ENCODE measurements at places on chromosomes 11 and 22.

GRCh38 chr11:134764367-134764766, 352.3 kb upstream of the B3GAT1 start:
- no peak for DNase-seq

- no peak for DNase-seq
Observed at GRCh38 chr11:17098038-17098437, 20.6 kb upstream of the RPS13 start.

- DNase-seq, result peak; percentile 44
Observed at GRCh38 chr11:128342511-128343134, 244.7 kb downstream of the ETS1 start.

DNA sequence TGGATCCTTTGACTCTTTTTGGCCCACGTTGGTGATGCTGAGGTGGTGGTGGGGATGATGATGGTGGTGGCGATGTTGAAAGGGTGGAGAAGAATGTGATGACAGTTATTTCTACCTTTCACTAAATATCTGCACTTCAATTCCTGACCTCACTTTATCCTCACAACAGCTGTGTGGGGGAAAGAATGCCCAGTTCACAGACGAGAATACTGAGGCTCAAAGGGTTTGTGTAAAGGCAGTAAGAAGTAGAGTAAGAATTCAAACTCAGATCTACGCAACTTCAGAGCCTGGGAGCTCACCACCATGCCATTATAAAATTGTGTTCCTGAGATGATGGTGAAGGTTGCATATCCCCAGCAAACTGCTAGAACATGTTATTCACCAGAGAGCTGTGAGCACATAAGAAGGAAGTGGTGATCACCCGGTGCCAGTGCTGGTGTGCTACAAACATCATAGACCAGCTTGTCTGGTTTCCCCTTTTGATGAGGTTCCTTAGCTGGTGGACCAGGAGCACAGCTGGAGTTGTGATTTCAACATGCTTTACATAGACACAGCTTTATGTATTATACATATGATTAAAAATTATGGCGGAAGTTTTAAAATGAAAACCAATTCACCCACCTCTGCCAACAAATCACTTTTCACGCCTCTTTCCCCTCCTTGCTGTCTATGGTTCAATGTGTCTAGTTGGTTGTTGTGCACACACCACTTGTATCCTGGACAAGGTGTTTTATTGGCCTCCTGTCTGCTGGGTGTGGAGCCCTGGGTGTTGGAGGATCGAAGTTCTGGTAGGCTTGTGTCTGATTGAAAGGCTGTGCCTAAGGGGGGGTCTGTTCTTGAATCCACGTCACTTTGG, 6.2 kb downstream of the ST14 start:
- DNase-seq, result no peak

- DNase-seq, result no peak
Observed at GRCh38 chr11:126525702-126526101, 170.2 kb downstream of the ST3GAL4 start.

DNA sequence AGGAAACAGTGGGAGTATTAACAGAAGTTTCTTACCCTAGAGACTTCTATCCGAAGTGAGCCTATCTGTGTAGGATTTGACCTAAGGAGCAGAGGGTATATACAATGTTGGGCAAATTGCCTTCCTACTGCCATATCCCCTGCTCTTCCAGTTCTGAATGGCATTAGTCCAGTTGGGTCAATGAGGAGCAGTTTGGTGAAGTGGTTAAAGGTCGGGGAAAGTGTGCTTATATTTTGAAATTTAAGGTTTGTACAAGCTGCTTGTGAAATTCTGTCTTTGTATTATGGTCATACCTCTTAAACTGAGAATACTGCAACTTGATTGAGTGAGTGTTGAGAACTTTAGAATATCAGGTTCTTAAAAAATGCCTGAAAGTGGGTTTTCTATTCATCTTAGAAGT, 1.7 kb downstream of the EI24 start:
- no peak for DNase-seq

DNA sequence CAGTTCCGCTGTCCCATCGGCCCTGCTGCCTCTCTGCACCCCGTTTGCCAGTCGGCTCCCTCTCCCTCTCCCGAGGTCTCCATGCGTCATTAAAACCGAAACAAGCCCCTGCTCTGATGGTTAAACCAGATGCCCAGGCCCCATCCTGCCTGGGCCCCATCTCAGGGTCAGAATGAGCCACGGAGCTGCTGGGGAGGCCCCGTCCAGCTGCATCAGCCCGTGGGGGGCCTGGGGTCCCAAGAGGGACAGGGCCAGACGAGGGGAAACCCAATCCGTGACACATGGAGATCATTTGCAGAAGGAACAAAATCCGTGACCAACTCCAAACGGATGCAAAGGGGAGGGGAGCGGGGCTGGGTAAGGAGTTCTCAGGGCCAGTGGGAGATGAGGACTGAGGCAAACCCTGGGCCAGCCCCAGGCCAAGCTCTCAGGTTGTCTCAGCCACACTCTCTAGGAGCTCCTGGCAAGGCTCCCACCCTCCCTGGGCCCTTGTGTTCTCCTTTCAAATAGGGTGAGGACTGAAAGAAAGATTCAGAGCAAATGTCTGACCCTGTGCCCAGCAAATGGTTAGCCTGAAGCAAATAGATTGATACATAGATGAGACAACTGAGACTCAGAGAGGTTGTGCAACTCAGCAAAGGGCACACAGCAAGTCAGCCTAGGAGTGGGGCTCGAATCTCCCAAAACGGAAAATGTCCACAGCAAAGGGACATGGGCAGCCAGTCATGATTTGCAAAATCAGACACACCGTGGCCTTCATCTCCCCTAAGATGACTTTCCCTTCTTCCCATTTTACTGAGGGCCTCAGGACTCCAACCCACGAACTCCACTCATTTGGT, 162.1 kb downstream of the MN1 start:
- DNase-seq, result no peak

GRCh38 chr11:9103542-9104276, 12.3 kb upstream of the SCUBE2 start:
- no peak for DNase-seq

GRCh38 chr22:19605508-19606331, 81.5 kb upstream of the CLDN5 start:
- peak; percentile 30 for DNase-seq

DNA sequence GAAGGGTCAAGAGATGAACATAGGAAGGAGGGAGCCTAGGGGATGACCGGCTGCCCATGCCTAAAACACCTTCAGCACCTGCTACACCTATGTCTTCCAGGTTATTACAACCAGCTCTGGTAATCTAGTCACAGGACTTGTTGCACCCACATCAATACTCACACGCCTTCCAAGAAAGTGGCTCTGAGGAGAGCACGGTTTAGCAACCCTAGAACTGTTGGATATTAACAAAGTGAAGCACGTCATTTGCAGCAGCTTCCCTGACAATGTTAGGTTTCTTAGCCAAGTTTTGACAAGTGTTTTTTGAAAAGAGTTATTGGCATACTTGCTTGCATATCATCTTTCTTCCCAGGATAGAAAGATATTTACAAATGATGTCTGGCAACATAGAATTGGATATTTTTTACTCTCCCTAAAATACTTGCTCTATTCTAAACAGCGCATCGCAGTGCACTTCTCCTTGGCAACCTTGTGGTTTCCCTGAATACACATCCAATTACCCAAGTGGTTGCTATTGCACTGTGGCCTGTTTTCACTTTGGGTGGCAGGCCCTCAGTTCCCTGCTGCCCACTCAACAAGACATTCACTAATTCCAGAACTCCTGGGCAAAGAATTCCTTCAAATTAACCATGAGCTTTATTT, 94.3 kb upstream of the ARHGAP42 start:
- DNase-seq, result no peak

- DNase-seq, result no peak
Observed at GRCh38 chr11:84157639-84158038, 871.5 kb upstream of the CCDC90B start.

DNA sequence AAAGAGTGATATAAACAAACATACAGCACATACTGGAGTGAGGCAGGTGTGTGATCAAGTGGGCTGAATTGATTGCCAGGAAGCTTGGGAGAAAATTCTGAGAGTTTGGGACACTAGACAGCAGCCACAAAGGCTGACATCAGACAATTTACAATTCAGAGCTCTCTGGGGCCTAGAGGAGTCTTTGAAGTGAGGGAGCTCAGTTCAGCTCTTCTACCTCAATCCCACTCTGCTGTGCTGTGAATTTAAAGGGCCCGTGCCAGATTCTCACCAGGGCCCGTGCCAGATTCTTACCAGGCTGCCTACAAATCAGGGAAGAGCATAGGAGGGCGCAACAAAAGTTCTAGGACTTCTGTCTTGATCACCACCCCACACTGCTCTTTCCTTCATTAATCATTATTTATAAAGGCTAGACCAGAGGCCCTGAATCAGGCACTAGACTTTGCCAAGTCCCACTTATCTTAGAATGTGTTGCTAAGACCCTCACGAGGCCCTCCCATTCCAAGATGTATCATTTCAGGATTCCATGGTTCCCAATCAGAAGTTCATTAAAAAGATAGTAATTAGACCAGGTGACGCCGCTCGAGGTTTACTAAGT, 112.4 kb downstream of the KIRREL3 start:
- no peak for DNase-seq

- no peak for DNase-seq
Observed at GRCh38 chr11:41245704-41246398, 213.6 kb downstream of the LRRC4C start.

GRCh38 chr11:94031625-94032024, 10.5 kb downstream of the HEPHL1 start:
- DNase-seq, result no peak

GRCh38 chr11:132289590-132290256, 919.3 kb downstream of the NTM start:
- no peak for DNase-seq

GRCh38 chr11:122559734-122560382, 95.7 kb upstream of the UBASH3B start:
- peak; percentile 11 for DNase-seq

DNA sequence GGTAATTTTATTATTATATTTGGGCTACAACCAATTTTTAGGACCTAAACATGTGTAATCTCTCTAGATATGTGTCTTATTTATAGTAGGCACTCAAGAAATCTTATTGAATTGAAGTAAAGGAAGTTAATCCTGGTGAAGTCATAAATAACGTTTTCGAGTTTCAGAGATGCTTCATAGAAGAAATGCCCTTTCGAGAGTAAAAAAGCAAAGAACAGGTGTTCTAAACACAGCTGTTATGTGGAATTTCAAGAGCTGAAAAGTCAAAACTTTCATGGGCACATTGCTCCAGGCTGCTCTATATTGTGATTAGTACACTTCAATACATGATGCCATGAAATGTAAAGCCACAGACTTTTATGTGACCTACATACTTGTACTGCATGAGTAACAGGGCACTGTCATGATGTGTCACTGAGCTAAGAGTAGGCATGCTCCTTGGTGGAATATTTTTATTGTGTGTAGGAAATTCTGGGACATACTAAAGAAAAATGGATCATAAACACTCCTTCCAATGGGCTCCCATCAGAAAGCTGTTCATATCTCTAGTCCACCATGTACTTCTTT, 7.2 kb upstream of the ELMOD1 start:
- peak; percentile 82 for DNase-seq

Measured in LHCN-M2 (cell line).